ENCODE measurements at places on chromosomes 5 and 9.

DNA sequence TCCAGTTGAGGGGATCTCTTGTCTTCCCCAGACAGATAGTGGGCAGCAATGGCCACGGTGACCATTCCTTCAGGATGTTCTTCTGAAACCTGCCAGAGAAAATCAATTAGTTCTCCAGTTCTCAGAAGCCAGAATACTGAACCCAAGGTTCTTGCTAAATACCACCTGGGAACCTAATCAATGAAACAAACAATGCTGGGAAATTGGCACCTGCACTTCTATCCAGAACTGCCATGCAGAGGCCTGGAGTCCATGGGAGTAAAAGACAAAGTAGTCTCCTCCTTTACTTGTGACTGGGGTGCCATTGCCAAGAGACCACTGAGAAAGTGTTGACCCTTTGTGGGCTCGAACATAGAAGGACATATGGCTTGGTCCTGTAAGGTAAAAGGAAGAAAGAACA lies 45.7 kb downstream of the ERMP1 start:
- DNase-seq = no peak

- no peak for DNase-seq
These were observed 539 bp downstream of the ARRDC3 start for GRCh38 chr5:91382530-91383026.

DNA sequence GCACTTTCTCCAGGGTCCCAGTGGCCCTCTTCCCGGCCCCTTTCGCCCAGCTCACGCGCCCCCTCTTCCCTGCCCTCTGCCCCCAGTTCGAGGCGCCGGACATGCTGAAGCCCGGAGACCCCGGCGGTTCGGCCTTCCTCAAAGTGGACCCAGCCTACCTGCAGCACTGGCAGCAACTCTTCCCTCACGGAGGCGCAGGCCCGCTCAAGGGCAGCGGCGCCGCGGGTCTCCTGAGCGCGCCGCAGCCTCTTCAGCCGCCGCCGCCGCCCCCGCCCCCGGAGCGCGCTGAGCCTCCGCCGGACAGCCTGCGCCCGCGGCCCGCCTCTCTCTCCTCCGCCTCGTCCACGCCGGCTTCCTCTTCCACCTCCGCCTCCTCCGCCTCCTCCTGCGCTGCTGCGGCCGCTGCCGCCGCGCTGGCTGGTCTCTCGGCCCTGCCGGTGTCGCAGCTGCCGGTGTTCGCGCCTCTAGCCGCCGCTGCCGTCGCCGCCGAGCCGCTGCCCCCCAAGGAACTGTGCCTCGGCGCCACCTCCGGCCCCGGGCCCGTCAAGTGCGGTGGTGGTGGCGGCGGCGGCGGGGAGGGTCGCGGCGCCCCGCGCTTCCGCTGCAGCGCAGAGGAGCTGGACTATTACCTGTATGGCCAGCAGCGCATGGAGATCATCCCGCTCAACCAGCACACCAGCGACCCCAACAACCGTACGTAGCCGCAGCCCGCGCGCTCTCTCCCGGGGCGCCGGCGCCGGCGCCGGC lies 1.0 kb downstream of the PRDM6 start:
- DNase-seq = peak; percentile 67

DNA sequence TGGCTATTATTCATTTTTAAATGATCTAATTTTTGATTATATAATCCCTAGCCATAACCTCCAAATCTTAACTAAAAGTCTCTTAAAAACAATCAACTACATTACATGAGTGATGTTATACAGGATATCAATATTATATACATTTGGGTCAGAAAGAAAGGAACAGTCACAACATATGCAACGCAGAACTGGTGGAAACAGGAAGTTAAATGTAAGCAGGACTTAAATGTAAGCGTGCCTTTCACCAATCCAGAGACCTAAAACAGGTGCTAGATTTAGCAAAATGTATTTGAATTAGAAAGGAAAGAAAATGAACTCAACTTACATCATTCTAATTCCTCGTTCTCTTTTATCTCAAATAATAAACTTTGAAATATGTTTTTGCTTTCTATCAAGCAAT lies 738.5 kb downstream of the PTPRD start:
- DNase-seq = no peak

DNA sequence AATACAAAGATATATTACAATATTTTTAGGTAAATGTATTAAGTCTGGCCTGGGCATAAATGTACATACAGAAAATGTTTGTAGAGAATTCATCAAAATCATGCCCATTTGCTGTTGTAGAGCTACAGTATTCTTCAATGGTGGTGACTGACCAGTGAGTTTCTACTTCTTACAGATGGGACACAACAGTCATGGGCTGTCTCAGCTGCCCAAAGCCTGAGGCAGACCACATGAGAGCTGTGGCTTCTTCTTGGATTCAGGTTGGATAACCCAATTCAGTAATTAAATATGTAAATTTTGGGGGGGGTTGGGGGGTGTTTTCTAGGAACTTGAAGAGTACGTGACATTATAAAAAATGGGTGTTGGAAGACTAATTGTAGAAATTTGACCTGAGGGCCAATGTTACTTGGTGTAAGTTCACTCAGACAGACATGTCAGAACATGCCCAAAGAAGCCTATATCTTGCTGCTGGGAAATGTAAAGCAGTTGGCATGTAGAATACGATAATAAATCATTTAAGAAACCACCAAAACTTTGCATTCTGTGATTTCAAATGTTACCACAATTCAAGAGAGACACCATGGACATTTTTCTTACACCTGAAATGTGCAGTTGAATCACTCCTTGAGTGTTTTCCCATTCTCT lies 17.9 kb downstream of the STARD4 start:
- no peak for DNase-seq

DNA sequence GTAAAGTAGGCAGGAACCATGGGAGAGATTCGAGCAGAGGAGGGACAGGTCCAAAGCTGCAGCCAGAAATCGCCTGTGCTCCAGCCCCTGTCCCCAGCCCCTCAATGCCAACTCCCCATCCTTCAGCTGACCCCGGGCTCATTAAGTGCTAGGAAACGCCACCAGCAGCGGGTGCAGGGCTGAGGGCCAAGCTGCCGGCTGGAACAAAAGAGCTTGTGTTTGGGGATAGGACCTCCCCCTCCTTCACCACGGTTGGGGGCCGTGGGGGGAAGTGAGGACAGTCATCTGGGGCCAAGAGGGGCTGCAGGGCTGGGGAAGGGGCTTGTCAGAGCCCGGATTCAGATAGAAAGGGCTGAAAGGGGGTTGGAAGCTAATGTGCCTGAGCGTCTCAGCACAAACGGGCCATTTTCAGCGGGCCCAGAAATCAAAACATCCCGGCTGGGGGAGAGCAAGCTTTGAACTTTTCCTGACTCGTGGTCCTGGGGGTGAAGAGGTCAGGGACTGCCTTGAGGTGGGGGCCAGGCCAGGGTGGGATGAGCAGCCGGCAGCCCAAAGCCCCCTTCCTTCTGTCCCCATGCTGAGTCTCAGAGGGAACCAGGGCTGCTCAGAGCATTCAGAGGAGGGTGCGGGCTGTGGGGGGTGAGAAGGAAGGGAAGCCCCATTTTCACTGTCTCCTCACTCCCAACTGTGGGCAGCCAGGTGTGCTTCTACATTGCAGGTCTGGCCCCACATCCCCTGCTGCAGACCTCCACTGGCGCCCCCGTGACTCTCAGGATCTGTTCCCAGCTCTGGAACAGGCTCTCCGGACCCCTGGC lies 69.4 kb upstream of the DAB2IP start:
- DNase-seq = no peak

- DNase-seq = no peak
These were observed 8.7 kb upstream of the ERAP1 start for GRCh38 chr5:96816411-96816939.

DNA sequence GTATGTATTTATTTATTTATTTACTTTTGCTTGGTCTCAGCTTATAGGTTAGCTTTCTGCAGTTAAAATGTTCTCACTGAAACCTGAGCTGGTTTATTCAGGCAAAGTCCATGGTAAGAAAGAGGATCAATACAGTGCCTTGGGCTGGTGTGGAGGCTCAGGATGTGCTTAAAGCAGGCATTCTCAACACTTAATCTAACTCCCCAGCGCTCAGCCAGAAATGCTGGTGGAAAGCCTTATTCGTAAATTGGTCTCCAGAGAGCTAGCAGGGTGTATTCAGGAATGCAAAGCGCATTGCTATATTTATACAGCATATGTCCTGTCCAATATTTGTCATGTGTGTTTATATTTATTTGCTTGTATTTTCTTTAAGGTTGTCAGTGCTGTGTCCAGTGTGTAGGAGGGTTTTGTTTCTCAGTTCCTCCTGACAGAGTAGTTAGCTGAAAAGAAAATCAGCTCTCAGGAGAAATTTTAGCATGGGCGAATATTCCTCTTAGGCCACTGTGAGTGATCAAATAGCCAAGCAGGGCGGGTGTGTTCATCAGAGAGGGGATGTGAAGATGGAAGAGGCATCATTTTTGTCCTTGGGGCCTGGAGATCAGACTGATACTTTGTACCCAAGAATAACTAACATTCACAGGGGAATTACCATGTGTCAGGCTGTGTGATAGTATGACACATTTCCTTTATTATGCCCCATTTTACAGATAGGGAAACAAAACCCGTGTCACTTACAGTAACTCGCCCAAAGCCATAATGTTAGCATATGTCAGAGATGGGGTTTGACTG lies 65.8 kb downstream of the DOCK2 start:
- no peak for DNase-seq

DNA sequence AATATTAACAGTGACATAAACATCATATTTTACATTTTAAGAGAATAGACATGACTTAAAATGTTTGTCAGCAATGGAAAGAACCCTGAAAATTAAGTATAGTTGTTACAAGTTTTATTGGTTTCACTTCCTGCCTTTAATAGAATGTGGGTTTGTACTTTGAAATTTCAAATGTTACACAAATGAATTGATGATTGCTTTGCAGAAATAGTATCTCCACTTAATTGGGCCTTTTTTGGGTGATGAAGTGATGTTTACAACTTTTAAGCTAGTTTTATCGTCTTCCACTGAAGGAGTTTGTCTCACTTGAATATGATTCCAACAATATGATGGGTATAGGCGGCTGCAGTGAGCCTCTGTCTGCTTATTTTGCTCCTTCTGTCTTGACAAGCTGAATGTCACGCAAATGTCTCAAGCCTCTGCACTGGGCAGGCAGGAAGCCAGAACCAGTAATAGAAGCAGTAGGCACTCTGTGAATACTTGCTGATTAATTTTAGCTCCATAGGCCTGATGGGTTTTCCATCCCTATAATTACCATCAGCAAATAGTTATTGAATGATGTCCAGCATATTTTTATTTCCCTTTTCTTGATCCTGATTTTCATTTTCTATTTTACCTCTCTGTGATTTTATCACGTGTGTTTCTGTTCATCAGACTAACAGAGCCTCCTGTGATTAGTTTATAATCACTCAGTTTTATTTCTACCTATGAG lies 10.6 kb upstream of the NR3C1 start:
- DNase-seq = no peak

GRCh38 chr9:111525056-111525977 lies at the start of gene ZNF483:
TSS of gene ZNF483 (plus strand) at chr9:111525179. CDS start at chr9:111527396, 2,217 bp downstream.
- DNase-seq = peak; percentile 79

DNA sequence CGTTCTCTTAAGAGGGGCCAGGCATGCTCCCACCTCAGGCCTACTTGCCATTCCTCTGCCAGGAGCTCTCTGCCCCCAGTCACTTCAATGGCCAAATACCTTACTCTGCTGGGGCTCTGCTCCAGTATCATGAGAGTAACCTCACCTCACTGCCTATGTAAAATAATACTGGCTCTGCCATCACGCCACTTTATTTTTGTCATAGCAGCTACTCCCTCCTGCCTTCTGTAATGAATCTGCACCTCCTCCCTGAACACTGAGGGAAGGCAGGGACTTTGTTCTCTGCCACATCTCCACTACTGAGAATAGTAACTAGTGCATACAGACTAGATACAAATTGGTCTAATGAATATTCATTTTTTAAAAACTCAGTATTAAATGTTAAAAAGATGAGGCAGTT lies 33.8 kb downstream of the MACROH2A1 start:
- no peak for DNase-seq

- no peak for DNase-seq
These were observed 792 bp downstream of the NTMT1 start for GRCh38 chr9:129626625-129627284.

DNA sequence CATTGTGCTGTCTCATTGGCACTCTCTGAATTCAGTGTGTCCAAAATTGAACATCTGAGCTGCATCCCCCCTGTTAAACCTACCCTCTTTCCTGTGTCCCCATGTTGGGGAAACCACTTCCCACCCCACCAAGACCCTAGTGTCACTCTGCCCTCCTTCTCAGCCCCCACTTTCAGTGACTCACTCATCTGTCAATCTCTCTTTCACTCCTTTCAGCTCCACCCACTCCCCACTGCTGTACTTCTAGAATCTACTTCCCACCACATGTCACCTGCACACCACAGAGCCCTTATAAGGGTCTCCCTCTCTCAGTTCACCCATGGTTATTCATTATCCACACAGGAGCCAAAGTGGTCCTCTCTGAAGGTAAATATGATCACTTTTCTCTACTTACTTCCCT lies 5.8 kb upstream of the SPOCK1 start:
- DNase-seq = no peak

GRCh38 chr5:9156282-9156681 lies 389.6 kb downstream of the SEMA5A start:
- DNase-seq = no peak

DNA sequence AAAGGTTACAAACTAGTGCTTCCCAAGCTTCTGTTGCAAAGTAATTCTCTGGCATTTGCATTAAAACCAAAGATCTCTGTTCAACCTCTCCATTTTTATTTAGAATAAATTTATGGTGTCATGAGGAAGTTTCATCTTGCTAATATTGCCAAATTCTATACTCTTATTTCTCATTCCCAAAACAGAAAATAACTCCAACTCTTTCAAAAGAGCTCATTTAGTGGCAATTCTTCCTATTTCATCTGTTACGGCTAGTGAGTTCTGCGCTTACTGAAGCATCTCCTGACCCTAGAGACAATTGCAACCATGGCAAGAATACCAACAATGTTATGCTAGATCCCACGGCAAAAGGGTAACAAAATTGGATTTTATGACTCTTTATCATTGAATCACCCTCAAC lies 97.0 kb downstream of the HINT1 start:
- DNase-seq = no peak

GRCh38 chr9:20292002-20292401 lies 330.3 kb downstream of the MLLT3 start:
- no peak for DNase-seq

DNA sequence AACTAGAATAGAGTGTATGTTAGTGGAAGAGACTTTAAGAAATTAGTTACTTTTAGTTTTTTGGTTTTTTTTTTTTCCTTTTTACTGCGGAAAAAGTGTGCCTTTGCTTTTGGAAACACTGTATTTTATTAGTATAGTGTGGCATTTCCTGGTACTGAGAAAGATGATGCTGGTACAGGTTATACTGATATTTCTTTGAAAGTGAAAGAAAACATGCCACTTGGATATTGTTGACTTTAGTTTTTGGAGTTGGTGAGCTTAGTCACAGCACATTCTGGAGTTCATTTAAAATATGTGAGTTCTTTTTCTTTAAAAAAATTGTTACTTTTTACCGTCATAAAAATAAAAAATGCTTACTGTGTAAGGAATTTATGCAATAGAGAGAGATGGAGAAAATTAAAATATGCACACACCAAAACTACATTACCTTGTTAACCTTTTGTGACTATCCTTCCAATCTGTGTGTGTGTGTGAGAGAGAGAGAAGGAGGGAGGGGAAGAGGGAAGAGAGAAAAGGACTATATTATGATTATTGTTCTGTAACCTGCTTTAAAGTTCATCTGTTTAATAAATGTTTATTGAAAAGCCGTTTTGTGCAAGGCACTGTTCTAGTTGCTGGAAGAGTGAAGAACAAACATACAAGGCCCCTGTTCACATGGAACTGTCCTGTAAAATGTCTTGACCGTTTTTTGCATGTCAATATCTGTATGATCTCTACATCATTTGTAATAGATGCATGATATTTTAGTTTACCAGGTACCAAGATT lies 1.9 kb downstream of the UGCG start:
- no peak for DNase-seq
